ENCODE measurements at places on chromosomes 2 and 18. TPM values are rescaled to one million over a fixed set of nuclear protein-coding genes. Genes with fewer than 3 reads are reported as not detected.

DNA sequence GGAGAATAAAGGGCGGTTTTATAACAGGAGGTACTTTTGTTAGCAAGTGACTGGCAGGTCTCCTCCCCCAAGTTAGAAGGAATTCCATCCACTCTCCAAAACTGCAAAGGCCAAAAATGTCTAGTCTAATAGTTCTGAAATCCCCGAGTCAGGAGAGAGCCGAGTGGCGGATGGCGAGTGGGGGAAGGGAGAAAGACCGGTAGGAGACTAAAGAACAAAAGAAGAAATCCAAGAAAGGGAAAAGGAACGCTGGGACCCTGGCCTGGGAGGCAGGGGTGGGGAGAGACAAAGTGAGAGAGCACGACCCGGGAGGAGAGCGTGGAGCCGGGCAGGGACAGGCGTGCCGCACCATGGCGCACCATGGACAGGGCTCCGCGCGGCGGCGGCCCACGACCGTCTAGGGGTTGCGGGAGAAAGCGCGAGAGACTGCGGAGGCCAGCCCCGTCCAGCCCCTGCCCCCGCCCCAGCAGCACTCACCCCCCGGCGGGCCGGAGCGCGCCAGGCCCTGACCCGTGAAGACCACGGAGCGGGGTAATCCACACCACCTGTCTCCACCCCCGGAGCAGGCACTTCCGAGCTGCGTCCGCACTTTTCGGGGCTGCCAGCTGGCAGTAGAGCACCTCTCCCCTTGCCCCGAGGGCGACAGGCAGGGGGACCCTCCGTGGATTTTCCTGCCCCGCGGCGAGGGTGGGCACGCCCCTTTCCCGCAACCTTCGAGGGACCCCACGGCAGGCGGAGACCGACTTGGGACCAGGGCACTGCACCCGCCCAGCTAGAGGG is 1.6 kb downstream of the CDH2 start:
- no peak for DNase-seq

GRCh38 chr2:20456636-20457426 is 10.0 kb downstream of the RHOB start:
- no peak for DNase-seq

DNA sequence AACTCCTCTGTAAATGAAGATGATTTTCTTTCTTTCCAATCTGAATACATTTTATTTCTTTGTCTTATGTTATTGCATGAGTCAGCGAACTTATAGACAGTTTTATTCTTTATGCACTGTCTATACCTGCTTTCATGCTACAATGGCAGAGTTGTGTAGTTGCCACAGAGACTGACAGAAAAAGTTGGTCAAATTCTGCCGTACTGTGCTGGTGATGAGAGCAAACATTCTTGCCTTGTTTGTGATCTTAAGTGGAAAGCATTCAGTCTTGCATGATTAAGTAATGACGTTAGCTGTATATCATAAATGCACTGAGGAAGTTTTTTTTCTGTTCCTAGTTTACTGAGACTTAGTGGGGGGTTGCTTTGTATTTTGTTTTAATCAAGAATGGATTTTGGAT is 32.9 kb downstream of the ZC3H15 start:
- DNase-seq = no peak

The GYPC gene
- total RNA-seq = 75.2 TPM

DNA sequence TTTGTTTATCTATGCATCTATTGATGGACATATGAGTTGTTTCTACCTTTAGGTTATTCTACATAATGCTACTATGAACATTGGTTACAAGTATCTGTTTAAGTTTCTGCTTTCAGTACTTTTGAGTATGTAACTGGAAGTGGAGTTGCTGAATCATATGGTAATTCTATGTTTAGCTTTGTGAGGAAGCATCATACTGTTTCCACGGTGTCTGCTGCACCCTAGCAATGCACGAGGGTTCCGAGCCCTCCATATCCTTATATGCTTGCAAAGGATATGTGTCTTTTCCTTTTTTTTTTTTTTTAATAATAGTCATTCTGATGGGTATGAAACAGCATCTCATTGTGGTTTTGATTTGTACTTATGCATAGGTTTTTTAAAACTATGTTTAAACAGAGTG is 83.7 kb downstream of the FMNL2 start:
- no peak for DNase-seq

The ACVR1C gene
- 1.1 TPM for total RNA-seq

- DNase-seq = no peak
Observed at GRCh38 chr18:79787865-79788733, 9.6 kb upstream of the KCNG2 start.

- no peak for DNase-seq
Observed at GRCh38 chr18:58234359-58234741, 190.3 kb downstream of the NEDD4L start.

DNA sequence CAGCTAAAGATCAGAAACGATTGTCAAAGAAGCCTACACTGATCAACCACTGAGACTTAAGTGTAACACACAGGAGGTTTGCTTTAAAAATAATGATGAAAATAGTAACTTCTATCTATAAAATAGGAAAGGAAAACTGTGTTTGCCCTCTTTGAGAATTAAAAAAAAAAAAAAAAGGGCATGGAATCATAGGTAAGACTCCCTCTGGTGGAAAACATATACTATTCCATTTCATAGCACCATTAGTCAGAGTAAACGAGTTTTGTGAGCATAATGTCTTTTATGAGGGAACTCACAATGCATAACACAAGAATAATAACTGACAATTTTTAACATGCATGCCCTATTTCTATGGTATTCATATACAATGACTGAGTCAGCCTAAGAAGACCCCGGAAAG is 36.3 kb downstream of the SLC35F5 start:
- no peak for DNase-seq

The IL18R1 gene
- total RNA-seq = 19.9 TPM

The LINC00305 gene
- not detected for total RNA-seq

The MAP3K19 gene
- total RNA-seq = not detected

The RUFY4 gene
- total RNA-seq = 2.1 TPM

The SERPINB11 gene
- total RNA-seq = not detected

DNA sequence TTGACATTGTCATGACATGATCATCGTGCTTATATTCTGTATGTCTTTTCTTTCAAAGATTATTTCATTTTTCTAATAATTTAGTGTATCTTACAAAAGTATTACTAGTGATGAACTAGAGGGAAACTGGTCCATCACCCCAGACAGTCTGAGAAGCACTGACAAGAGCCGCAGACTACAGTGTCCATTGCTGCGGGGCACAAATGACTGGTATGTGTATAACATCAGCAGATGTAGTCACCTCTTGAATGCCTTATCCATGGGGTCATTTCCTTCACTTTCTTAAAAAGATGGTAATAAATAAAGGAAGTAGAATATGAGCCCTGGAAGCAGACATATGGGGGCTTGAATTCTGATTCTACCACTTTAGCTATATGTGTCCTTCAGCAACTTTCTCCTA is 29.6 kb downstream of the NEMP2 start:
- no peak for DNase-seq

DNA sequence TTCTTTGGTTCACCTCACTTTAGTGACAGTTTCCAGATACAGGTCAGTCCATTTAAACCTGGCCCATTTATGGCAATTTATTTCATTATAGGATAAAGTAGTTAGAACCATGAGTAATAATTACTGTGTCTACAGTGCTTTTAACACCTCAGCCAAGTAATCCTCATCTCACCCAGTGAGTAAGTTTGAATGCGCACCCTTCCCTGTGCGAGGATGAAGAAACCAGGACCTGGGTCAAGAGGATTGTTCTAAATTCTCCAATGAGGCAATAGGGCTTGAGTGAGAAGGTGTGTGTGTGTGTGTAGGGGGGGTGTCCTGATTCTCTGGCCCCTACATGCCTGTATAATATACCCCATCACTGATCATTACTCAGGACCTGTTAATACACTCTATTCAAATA is 854 bp upstream of the MYO1B start:
- DNase-seq = no peak

The MC5R gene
- total RNA-seq = not detected

DNA sequence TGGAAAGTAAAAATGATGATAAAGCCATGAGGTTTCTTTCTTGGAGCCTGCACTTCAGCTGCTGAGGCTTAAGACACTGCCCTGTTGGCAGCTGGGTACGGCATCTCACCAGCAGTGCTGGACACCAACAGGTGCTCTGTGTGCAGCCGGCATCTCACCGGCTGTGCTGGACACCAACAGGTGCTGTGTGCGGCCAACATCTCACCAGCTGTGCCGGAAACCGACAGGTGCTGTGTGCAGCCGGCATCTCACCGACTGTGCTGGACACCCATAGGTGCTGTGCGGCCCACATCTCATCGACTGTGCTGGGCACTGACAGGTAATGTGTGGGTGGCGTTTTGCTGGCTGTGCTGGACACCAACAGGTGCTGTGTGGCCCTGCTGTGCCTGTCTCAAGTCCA is 190.8 kb downstream of the TMEM18 start:
- DNase-seq = no peak

The COL6A3 gene
- 3.4 TPM for total RNA-seq

The CCDC85A gene
- total RNA-seq = not detected

DNA sequence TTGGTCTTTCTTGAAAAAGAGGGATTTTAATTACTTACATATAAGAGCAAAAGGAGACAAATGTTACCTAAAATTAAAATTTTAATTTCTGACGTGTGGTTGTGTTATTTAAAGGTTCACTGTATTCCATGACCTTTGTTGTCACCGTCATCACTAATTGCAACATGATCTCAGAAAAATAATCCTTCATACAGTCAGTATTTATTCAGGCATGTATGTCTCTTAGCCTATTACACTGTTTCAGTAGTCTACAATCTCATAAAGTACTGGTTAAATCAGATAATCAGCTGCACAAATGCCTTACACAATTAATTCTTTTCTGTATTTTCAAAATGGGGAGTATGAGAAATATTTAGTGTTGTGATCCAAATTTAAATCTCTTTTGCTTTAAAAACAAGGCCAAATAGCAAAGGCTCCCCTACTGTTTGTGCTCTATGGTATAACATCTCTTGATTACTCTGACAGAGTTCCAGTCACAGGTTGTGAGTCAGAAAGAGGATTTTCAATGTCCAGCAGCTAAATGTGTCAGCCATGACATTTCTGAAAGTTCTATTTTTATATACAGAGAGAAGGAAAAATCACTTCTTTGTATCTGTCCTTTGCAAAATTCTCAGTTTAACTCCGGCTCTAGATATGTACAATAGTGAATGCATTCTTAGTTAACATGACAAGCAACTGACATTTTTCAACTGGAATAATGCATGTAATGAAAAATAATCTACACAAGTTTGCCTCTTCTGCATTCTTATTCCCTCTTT is 184.0 kb downstream of the FIGN start:
- no peak for DNase-seq

GRCh38 chr2:173924285-173924684 is 40.9 kb downstream of the SP3 start:
- no peak for DNase-seq

The CYS1 gene
- total RNA-seq = not detected

The TMEM163 gene
- total RNA-seq = 0.64 TPM

DNA sequence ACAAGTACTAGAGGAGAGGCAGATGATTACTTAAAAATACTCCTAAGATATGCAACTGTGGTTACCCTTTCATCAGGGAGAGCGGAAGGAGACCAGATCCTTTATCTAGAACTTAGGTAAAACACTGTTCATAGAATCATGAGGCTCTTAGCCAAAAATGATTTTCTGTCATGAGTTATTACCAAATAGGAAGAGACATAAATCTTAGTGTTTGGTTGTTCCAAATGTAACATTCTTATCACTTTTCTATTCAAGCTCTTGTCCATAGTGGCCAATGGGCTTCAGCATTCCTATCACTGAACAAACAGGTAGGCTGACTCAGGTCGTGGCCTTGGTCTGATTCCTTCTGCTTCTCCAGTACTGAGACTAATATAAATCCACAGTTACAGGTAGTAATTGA is 38.5 kb downstream of the RPRD1A start:
- DNase-seq = no peak

DNA sequence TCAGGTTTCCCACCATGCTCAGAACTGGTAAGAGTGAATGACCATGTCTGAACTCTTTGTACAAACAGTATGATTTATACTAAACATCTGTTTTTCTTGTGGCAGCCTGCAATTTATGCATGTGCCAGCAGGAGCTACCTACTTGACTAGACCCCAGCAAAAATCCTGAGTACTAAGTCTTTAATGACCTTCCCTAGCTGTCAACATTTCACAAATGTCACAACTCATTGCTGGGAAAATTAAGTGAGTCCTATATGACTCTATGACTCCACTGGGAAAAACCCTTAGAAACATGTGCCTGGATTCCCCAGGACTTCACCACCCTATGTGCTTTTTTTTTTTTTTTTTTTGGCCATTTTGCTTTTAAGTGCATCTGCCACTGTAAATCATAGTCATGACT is 1225.8 kb downstream of the SUCLG1 start:
- DNase-seq = no peak

- no peak for DNase-seq
Observed at GRCh38 chr2:152086231-152086630, 12.6 kb downstream of the CACNB4 start.

- no peak for DNase-seq
Observed at GRCh38 chr2:226079671-226080181, 680.2 kb downstream of the NYAP2 start.

The ONECUT2 gene
- not detected for total RNA-seq

Measured in CD4-positive, CD25-positive, alpha-beta regulatory T cell (primary cell).